ENCODE measurements at places on chromosomes 5 and 9.

DNA sequence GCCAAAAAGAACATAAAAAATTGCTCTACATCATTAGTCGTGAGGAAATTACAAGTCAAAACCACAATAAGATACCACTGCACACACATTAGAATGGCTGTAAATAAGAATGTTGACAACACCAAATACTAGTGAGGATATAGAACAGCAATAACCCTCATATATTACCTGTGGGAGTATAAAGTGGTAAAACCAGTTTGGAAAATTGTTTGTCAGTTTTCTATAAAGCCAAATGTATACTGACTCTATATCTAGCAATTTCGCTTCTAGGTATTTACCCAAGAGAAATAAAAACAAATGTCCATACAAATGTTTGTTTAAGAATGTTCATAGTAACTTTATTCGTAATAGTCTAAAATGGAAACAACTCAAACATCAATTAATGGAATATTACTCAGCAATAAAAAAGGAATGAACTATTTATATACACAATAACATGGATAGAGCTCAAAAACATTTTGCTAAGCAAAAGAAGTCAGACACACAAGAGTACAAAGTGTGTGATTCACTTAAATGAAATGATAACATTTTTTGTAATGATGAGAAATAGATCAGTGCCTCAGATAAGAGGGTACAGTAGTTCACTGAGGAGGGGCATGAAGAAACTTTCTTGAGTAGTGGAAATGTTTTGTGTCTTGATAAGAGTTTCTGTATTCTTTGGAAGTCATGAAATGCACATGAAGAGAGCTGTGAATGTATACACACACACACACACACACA lies 219.6 kb upstream of the ZNF462 start:
- no peak for ATAC-seq

DNA sequence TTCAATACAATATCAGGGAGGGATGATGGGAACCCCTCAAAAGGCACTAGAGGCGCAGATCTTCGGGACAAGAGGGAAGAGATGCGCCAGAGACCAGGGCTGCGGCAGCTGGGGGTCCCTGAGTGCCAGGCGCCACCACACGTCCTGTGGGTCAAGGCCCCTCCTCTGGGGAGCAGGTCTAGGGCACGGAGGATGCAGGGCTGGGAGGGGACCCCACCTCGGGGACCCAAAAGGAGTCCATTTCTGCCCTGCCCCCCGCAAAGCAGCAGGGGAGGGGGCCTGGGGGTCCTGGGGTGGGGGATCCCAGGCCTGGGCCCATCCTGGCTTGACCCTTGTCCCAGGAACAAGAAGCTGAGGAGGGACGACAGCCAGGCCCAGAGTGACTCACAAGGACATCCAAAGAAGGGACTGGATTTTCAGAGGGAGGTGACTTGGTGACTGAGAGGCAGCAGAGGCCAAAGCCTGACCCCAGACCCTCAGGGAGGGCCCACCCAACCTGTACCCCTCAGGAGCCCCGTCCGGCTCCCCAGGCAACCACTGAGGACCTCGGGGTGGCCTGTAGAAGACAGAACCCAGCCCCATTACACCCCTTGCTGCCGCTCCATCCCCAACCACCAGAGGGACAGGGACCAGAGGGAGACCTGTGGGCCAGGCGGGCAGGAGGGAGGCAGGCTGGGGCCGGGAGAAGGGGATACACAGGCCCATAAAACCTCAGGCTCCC lies 54.2 kb downstream of the LRSAM1 start:
- ATAC-seq = peak; percentile 17

DNA sequence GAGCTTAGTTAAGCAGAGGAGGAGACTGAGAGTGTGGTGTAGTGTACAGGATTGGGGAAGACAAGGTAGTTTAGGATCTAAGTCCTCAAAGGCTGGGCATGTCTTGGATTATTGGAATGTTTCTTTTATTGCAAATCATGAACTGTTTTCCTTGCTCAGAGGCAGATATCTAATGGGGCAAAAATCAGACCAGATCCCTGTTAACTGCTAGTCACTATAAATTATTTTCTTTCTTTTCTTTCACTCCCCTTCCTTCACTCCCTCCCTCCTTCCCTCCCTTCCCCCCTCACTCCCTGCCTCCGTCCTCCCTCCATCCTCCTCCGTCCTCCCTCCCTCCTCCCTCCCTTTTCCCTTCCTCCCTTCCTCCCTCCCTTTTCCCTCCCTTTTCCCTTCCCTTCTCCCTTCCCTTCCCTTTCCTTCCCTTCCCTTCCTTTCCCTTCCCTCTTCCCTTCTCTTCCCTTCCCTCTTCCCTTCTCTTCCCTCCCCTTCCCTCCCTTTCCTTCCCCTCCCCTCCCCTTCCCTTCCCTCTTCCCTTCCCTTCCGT lies 117.9 kb downstream of the WDR70 start:
- no peak for ATAC-seq

GRCh38 chr9:81814401-81814793 lies 113.8 kb upstream of the SPATA31D4 start:
- no peak for ATAC-seq

- no peak for ATAC-seq
Observed at GRCh38 chr5:15571081-15571480, 71.1 kb downstream of the FBXL7 start.

GRCh38 chr5:151779531-151780125 lies 7.9 kb downstream of the G3BP1 start:
- ATAC-seq = no peak

- no peak for ATAC-seq
Observed at GRCh38 chr5:81685471-81685870, 65.4 kb downstream of the SSBP2 start.

GRCh38 chr9:109600142-109600541 lies 102.0 kb upstream of the PTPN3 start:
- no peak for ATAC-seq

Measured in esophagus mucosa (tissue), 1 donor.